Hypothalamus (tissue), 51 donors: ENCODE measurements at places on chromosomes 5 and 9.
A peak's percentile ranks its signal among the peaks of the same experiment; 100 is the strongest.

- no peak for DNase-seq
Observed at GRCh38 chr5:133256276-133256675, 204.5 kb downstream of the HSPA4 start.

DNA sequence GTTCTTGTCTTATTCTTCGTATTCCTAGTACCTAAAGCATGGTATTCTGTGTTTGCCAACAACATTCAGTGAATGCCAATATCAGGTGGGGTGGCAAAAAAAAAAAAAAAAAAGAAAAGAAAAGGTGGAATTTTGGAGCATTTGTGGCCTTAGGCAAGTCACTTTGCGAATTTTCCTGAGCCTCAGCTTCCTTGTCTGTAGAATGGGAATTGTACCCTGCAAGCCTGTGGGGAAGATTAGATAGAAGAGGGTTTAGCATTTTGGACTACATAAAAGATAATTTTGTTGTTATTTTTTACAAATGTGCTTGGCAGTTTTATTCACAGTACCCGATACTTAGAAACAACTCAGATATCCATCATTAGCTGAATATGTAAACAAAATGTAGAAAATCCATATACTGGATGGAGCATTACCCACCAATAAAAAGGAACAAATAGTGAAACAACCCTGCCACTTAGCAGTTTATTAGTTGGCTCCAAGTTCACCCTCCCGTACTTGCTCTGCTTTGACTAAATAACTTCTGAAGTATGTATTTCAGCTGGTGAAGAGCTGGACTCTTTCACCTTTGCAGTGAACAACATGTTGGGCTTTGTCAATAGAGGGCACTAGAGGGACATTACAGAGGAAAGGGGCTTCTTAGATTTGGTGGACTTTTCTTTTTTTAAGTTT lies 13.6 kb downstream of the UBE2D2 start:
- DNase-seq, result no peak

- DNase-seq, result no peak
Observed at GRCh38 chr9:112224401-112225289, 49.5 kb upstream of the SUSD1 start.

DNA sequence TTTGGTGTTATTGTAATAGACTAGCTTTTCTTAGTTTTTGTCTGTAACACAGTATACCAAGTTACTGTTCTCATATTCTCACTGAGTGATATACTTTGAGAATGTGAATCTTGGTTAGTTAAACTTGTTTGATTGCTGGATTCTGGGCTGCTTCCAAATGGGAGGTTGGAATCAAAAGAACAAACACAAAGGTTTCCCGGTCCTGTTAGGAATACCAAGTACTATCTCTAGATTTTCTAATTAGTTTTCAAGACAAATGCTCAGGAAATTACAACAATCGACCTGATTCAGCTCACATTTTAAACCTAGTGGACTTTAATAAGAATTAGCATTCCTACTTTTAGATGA lies 244.3 kb downstream of the CSNK1G3 start:
- no peak for DNase-seq

- DNase-seq, result no peak
Observed at GRCh38 chr9:5543875-5544702, 33.8 kb downstream of the PDCD1LG2 start.

GRCh38 chr5:169923988-169924387 lies 56.3 kb downstream of the INSYN2B start:
- no peak for DNase-seq

DNA sequence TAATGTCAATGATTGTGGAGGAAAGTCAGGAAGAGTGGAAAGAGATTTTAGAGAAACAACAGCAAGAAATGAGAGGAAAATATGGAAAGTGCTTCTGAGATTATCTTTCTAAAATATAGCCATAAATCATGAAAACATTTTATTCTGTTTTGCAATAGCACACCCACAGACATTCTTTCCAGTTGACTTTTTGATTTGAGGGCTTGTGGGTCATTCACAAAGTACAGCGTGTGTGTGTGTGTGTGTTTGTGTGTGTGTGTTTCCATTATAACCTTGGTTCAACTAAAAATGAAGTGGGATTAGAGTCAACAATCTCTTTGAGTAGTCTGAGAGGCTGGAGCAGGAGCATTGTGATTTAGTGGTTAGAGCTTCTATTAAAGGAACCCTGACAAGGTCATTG lies 116.6 kb upstream of the GAS1 start:
- no peak for DNase-seq

- DNase-seq, result no peak
Observed at GRCh38 chr9:72006501-72006900, 53.9 kb downstream of the C9orf57 start.

DNA sequence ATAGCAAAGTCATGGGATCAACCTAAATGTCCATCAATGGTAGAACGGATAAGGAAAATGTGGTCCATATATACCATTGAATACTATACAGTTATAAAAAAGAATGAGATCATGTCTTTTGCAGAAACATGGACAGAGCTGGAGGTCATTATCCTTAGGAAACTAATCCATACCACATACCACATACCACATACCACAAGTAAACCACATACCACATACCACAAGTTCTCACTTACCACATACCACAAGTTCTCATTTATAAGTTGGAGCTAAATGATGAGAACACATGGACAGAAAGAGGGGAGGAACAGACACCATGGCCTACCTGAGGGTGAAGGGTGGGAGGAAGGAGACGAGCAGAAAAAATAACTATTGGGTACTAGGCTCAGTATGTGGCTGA lies 154.6 kb upstream of the GHR start:
- no peak for DNase-seq

GRCh38 chr5:109865637-109866036 lies 175.9 kb downstream of the MAN2A1 start:
- DNase-seq, result peak; percentile 54

GRCh38 chr5:2011481-2012411 lies 129.0 kb upstream of the IRX4 start:
- DNase-seq, result no peak

- DNase-seq, result peak; percentile 37
Observed at GRCh38 chr5:78638423-78638822, 10.1 kb downstream of the LHFPL2 start.

GRCh38 chr5:50564079-50564478 lies 102.4 kb upstream of the PARP8 start:
- no peak for DNase-seq

GRCh38 chr9:12162181-12162815 lies 530.9 kb upstream of the TYRP1 start:
- DNase-seq, result no peak

DNA sequence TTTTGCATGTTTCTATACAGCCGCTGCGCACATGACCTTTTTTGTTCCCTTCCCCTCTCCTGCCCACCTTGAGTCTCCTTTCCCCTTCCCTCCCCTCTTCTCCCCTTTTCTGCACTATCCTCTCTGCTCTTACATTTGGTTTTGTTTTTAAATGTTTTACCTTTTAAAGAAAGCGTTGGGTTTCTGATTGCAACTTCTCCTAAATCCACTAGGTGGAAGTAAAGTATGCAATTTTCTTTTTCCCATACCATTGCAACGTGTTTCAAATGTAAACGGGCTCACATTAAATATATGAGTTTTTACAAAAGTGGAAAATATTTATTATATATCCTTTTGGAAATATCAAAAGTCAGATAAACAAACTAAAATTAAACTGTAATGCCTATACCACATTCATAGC lies 500.9 kb downstream of the DIRAS2 start:
- no peak for DNase-seq

DNA sequence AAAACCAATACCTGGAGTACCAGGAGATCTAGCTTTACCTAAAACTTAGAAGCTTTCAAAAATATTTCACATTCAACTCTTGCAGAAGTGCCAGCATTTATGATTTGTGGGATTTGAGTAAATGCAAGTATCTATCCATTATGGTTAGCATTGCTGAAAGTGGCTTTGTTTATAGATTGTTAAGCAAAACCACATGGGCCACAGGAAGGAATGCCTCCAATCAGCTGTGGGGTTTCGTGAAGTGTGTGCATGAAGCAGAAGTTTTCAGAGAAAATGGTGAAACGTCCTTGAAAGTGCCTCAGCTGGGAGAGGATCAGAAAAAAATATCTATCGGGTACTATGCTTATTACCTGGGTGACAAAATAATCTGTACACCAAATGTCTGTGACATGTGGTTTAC lies 4.2 kb downstream of the LECT2 start:
- no peak for DNase-seq

- DNase-seq, result no peak
Observed at GRCh38 chr9:4862506-4863250, 69.9 kb downstream of the RCL1 start.

- no peak for DNase-seq
Observed at GRCh38 chr5:10699987-10700386, 61.0 kb downstream of the DAP start.

- no peak for DNase-seq
Observed at GRCh38 chr9:15743512-15743911, 190.7 kb downstream of the CCDC171 start.

GRCh38 chr5:37769840-37770239 lies 70.0 kb downstream of the GDNF start:
- no peak for DNase-seq

DNA sequence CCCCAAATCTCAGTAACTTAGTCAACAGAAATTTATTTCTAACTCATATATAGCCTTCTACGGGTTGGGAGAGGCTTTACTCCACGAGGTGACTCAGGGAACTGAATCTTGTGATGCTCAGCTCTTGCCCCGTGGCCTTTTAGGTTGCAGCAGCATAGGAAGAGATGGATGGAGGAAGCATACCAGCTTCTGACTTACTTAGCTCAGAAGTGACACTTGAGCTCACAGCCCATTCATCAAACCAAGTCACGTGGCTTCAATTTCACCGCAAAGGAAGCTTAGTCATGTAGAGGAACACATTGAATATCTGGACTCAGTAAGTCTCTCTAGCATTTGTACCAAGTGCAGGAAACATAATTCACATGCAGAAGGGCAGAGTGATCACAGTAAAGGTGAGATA lies 124.1 kb upstream of the KCNN2 start:
- no peak for DNase-seq

GRCh38 chr5:141618030-141618803 lies 583 bp downstream of the DIAPH1 start:
- no peak for DNase-seq

GRCh38 chr5:153926201-153926600 lies 112.5 kb downstream of the FAM114A2 start:
- DNase-seq, result no peak

DNA sequence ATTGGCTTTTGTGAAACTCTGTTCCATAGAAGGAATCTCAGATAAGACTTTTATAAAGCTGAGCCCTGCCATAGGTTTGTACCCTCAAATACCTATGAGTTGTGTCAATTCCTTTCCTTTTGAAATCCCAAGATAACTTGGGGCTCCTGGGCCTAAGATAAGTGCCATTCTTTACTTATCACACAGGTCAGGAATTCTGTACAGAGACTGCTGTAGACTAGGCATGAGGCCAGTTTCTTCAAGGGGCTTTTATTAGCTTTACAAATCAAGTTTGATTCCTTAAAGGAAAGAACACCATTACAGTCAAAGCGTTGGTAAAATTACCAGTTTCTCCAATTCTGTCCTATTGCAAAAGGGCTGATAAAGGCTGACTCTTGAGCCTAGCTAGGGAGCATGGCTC lies 39.2 kb downstream of the SHC3 start:
- no peak for DNase-seq

- DNase-seq, result no peak
Observed at GRCh38 chr9:109992293-109992692, 212.3 kb downstream of the PALM2AKAP2 start.

GRCh38 chr9:13513716-13514444 lies 234.4 kb upstream of the MPDZ start:
- no peak for DNase-seq

DNA sequence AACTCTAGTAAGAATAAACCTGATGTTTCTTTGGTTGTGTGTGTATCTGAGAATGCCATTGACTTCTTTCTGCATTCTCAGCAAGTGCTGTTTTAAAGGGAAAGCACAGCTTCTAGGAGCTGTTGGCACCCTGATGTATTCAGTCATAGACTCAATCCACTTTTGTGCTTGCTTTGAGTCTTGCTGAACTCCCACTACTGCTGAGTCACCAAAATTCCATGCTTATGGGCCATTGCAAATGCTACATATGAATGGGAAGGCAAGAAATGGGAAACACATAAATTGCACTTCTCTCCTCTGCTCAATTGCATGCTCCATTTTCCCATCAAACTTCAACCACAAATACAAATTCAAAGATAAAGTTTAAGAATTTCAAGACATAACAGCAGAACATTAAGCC lies 9.8 kb upstream of the FTMT start:
- no peak for DNase-seq

DNA sequence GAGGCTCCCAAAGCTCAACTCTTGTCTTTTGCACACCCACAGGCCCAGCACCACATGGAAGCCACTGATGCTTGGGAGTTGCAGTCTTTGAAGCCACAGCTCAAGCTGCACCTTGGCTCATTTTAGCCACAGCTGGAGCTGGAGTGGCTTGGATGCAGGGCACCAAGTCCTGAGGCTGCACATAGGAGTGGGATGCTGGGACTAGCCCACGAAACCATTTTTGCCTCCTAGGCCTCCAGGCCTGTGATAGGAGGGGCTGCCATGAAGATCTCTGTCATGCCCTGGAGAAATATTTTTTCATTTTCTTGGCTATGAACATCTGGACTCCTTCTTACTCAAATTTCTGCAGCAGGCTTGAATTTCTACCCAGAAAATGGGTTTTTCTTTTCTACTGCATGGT lies 438.5 kb upstream of the TNC start:
- DNase-seq, result no peak

DNA sequence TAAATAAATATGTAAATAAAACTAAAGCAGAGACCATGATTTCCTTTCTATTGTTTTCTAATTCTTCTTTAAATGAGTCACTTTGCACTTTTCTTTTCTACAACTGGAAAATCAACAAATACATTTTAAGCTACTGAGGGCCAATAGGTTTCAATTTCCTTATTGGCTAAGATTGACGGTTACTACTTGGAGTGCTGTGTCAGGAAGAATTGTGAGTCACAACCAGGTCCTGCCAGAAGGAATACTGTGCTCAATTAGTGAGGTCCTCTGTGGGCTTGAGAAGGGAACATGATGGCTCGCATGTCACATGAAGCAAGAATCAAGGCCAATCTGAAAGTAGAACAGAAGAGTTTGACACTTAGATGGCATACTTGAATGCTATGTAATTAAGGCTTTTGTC lies 110.8 kb downstream of the HMHB1 start:
- peak; percentile 2 for DNase-seq

- no peak for DNase-seq
Observed at GRCh38 chr9:5402217-5402616, 35.5 kb downstream of the PLGRKT start.

- no peak for DNase-seq
Observed at GRCh38 chr5:15592728-15593127, 92.7 kb downstream of the FBXL7 start.
